Right cardiac atrium (tissue), 5 donors: ENCODE measurements at places on chromosomes 2 and 18. TPM values are rescaled to one million over a fixed set of nuclear protein-coding genes. Genes with fewer than 3 reads are reported as not detected.
A peak's percentile ranks its signal among the peaks of the same experiment; 100 is the strongest.

The GPR45 gene
- polyA plus RNA-seq = not detected

The SP3 gene
- 14.9 TPM for polyA plus RNA-seq

The TMEM18 gene
- polyA plus RNA-seq = 10.6 TPM

The CHRNG gene
- not detected for polyA plus RNA-seq

GRCh38 chr2:118613737-118614136 is 233.7 kb downstream of the EN1 start:
- DNase-seq = no peak

DNA sequence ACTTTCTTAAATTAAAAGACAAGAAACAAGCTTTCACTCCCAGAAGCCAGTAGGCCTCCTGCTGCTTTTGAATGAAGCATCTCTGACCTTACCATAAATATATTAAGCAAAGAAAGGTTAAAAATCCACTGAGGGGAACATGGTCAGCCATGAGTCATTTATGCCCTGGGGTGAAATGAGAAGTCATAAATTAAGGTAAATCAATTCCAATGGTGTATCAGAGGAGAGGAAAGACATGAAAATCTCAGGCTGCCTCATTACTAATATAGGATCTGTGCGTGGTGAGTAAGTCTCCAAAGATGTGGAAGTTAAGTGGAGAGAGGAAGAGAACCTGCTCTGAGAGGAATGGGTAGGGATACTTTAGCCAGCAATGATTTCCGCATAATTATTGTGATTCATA is 292.3 kb upstream of the CHAC2 start:
- no peak for DNase-seq

DNA sequence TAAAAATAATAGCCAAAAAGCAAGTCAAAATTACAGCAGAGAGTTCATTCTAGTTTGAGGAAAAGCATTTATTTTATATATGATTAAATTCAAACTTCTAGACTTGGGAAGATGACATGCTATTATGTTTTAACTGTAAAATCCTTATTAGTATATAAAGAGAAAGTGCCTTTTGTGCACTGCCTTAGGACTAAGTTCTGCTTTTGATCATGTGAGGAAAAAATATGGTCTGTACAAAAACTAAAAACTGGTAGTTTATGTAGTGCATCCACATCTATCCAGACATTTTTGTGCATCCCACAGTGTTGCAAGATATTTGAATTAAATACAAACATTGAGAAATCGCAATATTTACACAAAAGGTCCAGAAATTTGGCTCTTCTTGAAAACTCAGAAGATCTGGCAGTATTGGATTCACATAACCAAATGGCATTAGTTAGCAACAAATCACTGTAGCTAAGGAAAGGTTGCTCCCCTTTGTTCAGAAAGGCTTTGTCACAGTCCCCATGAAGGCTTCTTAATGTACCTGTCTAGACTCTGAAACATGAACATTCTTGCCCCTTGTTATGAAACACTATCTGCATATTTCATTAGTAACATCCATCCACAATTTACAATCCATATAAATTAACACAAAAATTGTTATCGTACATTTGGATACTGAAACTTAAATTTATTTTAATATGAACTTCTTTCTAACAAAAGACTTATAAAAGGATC is 2.2 kb downstream of the MMADHC start:
- DNase-seq = no peak

GRCh38 chr18:3103576-3103975 is 90.6 kb upstream of the LPIN2 start:
- DNase-seq = no peak

DNA sequence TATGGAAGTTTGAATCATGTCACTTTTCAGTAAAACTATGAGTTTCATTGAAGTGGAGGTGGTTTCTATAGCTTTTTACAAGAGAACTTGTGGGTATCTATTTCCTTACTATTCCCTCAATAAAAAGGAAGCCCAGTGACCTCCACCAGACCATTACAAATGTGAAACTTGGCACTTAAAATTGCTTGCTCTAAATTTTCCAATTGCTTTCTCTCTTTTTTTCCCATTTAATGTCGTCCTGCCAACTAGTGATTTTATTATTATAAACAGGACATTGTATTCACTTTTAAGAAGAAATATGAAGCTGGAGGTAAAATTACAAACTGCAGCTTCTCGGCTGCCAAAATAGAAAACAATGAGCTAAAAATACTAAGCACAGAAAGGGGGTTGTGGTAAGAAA is 208.2 kb upstream of the ALPP start:
- DNase-seq = no peak

DNA sequence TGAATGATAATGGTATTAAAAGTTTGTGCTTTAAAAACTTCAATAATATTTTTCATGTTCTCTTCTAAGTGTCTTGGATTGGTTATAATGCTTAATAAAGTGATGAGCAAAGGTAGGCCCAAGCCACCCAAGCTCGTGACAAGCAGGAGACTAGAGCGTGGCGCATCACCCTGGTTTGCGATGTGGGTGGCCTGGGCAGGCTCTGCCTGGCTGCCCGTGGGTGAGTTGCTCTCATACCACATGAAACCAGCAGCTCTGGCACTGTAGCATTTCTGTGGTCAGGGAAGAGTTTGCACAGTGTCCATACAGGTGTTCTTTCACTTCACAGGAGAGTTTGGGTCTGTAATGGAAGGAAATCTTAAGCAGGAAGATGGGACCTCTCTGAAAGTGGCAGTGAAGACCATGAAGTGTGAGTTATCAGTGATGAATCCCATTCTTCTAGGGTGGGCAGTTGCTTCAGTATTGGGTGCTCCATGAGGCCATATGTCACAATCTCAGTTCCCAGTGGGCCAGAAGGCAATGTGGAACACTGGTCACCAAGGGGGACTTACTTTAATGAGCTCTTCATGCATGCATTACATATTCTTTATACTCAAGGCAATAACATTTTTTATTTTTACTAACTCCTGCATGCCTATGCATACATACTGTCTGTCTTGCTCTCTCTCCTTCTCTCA is 51.4 kb upstream of the TMEM87B start:
- no peak for DNase-seq

GRCh38 chr2:69798290-69798908 is 31.1 kb upstream of the GMCL1 start:
- DNase-seq = peak; percentile 65

- DNase-seq = no peak
These were observed 218.6 kb downstream of the KLHL29 start for GRCh38 chr2:23603581-23603980.

- DNase-seq = peak; percentile 18
These were observed 250.2 kb upstream of the RAB12 start for GRCh38 chr18:8359076-8359475.

DNA sequence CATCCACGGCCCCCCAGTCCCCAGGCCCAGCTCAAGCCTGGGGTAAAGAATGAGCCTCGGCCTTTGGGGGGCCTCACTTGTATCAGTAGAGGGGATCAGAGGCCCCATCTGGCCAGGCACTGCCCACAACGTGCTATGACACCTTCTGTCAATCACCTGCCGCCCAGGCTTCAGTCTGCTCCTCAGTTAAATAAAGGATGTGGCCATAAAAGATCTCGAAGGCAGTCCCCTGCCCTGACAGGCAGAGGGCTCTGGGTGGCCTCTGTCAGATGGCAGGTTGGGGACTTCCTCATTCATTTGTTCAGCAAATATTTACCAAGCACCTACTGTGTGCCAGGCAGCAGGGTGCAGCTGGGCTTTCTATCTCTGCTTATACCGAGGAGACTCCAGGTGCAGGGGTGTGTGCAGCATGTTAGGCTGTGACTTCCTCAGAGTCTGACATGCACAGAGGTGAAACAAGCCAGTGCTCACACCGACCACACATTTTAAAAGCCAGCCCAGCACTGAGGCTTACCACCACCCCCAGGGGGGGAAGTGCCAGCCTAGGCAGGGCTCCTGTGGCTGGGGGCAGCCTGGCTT is 166.4 kb downstream of the GALNT1 start:
- no peak for DNase-seq

DNA sequence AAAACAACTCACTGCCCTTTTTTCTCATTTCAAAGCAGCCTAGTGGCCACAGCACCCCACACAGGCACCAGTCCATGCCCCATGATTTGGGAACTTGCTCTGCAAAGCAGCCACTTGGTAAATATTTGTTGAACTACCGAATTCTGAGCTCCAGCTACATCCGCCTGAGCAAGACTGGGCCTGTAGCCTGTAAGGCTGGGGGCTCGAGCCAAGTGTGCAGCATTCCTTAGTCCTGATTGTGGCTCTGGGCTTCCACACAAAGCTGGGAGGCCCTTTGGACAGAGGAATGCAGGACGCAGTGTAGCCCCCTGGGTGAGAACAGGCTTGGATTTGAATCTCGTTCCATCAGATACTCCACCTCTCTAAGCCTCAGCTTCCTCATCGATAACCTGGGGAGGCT is 88.4 kb downstream of the ACTR2 start:
- DNase-seq = peak; percentile 78
